ENCODE measurements at places on chromosomes 4 and X.

DNA sequence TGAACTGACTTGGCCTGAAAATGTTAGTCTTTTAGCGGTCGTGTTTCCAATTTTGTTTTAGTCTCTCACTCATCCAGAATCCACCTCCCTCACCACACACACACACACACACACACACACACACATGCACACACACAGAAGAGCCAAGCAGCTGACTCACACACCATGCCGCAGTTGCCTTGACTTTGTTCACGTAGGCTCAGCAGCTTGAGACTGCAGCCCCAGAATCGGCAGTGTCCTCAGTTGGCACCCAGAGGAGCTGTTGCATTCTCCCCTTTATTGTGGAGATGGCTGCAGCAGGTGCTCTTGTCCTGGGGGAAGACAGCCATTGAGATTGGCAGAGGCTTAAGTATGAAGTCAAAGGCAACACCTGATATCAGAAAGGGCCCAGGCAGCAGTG is 20.9 kb upstream of the XPNPEP2 start:
- no peak for DNase-seq

- peak; percentile 60 for DNase-seq
These were observed 654.9 kb upstream of the HTR2C start for GRCh38 chrX:113929004-113929403.

- no peak for DNase-seq
These were observed 172.9 kb upstream of the GYPA start for GRCh38 chr4:144313370-144313769.

GRCh38 chr4:139633661-139634060 is 32.0 kb upstream of the MGST2 start:
- DNase-seq, result no peak

GRCh38 chr4:3413675-3414420 is 27.9 kb upstream of the HGFAC start:
- no peak for DNase-seq

GRCh38 chrX:56762220-56762619 is 33.2 kb downstream of the NBDY start:
- DNase-seq, result no peak

GRCh38 chr4:5852523-5853202 is 40.2 kb downstream of the CRMP1 start:
- no peak for DNase-seq

- no peak for DNase-seq
These were observed 77.1 kb upstream of the GABRA3 start for GRCh38 chrX:152528193-152528592.

GRCh38 chrX:9650091-9650490 is 115.6 kb downstream of the GPR143 start:
- no peak for DNase-seq

GRCh38 chr4:104868533-104868932 is 278.1 kb upstream of the TET2 start:
- no peak for DNase-seq

GRCh38 chr4:113114884-113115283 is 65.4 kb downstream of the ANK2 start:
- no peak for DNase-seq

- DNase-seq, result no peak
These were observed 20.5 kb downstream of the SPIN4 start for GRCh38 chrX:63330681-63331080.

- DNase-seq, result no peak
These were observed 253.0 kb downstream of the COX7B2 start for GRCh38 chr4:46656071-46656470.

DNA sequence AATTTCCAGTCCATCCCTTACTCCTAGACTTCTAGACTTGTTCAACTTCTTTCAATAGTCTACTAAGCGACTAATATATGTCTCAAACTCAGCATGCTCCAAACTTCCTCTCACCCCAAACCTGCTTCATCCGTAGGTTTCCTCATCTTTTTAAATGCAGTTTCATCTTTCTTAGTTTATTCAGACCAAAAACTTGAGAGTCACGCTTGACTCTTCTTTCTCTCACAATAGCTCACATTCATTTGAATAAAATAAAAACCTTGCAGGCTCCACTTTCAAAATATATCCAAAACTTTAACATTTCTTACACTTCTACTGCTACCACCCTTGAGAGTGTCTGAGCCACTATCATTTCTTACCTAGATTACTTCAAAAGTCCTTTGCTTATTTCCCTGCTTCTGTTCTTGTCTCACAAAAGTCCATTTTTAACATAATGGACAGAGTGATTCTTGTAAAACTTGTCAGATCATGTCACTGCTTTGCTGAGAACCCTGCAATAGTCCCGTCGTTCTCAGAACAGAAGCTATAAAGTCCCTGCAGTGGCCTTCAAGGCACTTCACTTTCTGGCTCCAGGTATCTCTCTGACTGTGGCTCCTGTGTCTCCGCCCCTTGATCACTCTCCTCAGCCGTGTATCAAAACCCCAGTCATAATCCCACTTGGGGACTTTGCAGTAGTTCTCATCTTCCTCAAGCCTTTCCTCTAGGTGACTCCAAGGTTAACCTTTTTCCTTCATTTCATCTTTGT is 167.6 kb downstream of the ARHGAP24 start:
- DNase-seq, result no peak

GRCh38 chrX:1336331-1336943 is at the start of gene IL3RA:
Gene IL3RA (plus strand): TSS chrX:1336785. CDS start chrX:1341766, 4,981 bp downstream.
- DNase-seq, result no peak

DNA sequence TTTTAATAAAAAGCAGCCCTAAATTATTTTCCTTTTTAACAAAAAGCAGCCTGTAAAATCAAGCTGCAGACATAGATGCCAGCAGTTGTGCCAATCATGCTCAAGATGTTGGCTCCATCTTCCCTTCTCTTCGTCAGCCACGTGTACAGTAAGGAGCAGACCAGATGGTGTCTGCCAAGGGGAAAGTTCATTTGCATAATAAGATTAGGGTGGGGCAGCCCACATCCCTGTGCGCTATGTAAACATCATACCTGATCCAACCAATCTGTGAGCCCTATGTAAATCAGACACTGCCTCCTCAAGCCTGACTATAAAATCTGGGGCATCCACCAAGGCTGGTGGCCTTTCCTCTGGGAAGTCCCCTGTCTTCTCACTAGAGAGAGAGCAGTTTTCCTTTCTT is 23.1 kb upstream of the C1GALT1C1 start:
- DNase-seq, result no peak

DNA sequence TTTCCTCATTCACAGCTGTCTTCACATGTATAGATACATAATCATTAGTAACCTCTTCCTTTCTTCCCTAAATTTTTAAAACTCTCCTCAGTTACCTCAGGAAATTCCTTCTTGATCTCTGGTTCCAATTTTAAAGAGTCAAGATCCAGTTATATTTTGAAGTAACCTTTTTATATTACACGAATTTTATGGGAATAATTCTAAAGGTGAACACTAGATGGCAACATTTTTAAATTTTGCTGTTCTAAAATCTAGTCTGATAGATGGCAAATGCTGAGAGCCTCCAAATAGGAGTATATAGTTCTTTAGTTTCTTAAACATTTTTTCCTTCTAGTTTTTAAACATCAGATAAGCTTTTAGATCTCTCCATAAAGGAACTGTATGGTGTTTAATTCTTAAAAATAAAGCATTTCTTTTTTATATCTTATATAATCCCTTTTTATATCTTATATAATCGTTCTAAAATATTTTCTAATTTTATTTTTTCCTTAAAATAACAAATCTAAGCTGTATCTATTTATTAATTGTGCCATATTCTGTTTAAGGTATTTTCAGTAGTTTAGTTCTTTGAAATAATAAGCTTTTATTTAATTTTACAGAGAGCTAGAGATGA is 37.9 kb upstream of the PAPSS1 start:
- DNase-seq, result peak; percentile 25

DNA sequence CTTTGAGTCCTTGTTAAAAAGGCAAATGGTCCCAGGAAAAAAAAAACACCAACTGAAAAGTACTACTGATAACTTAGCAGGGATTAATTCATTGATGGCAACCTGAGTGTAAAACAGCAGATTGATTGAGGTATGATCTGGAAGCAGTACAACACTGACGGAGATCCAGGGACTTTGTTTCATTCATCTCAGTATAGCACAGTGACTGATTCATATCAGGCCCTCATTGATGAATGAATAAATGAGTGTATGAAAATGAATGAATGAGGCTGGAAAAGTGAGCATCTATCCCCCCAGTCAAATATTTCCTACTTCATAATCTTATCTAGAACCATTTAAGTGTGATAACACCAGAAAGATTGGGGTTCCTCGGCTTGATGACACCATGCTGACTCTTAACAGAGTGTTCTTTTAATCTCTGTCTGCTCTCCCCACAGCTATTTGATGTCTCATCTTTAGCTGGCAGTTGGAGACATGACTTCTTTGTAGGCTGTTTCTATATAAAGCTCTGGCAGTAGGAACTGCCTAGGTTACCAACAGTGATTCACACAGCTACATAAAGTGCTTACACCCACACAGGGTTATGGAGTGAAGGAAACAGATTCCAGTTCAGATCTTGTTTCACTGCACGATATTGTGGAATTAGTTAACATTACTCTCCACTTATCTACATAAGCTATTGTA is 18.6 kb upstream of the RNF128 start:
- DNase-seq, result peak; percentile 34

- no peak for DNase-seq
These were observed 22.6 kb downstream of the LAMP2 start for GRCh38 chrX:120446498-120446897.

GRCh38 chr4:56757261-56757746 is 64.2 kb downstream of the SPINK2 start:
- peak; percentile 9 for DNase-seq

- peak; percentile 69 for DNase-seq
These were observed 263.2 kb downstream of the DHX15 start for GRCh38 chr4:24321131-24321530.

GRCh38 chrX:130594453-130594916 is 192.7 kb downstream of the RBMX2 start:
- no peak for DNase-seq

GRCh38 chr4:101232074-101232776 is 115.1 kb downstream of the PPP3CA start:
- peak; percentile 43 for DNase-seq

DNA sequence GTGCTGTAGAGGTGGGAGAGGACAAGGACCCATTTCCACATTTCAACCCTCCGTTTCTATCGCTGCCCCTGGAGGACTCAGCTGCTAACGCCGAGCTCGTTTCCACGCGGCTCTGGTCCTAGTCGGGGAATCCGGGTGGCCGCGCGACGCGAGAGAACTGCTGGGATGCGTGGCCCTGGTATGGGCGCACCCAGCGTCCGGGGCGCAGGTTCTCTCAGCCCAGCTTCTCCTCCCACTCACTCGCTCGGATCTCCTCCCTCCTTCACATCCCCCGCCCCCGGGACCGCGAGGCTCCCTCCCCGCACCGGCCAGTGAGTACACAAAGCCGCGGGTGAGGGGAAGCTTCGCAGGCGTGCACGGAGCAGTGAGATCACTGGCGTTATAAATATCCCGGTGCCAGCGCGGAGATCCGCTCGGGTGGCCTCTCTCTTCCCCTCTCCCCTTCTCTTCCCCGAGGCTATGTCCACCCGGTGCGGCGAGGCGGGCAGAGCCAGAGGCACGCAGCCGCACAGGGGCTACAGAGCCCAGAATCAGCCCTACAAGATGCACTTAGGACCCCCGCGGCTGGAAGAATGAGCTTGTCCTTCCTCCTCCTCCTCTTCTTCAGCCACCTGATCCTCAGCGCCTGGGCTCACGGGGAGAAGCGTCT is at the start of gene FGF5:
Gene FGF5 (plus strand): TSS at position 412 of the 649 bp plus-strand sequence. CDS start 161 bp downstream, at position 573.
- no peak for DNase-seq

DNA sequence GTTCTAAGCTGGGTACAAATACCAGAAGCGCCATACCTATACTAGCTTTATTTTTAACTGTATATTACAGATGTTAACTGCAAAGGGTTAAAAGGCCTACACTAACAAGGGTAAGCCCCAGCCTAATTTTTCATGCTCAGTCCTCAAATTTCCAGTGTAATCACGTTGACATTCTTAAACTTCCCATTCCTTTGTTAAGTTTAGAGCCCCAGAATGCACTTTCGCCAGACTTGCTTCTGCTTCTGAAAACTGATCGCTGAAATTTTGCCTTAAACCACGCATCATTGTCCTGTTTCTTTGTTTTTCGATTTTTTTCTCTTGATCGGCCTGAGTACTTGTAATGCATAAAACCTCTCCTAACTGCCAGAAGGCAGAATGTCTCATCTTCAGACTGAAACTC is 2141.9 kb upstream of the AGA start:
- DNase-seq, result no peak

- no peak for DNase-seq
These were observed 12.3 kb upstream of the CHIC2 start for GRCh38 chr4:54076673-54077072.

- DNase-seq, result no peak
These were observed 3.3 kb upstream of the RPS6KA3 start for GRCh38 chrX:20269848-20270561.

GRCh38 chr4:177483271-177483670 is 41.0 kb upstream of the AGA start:
- DNase-seq, result no peak

GRCh38 chr4:34633241-34633640 is 1611.1 kb downstream of the ARAP2 start:
- DNase-seq, result no peak

DNA sequence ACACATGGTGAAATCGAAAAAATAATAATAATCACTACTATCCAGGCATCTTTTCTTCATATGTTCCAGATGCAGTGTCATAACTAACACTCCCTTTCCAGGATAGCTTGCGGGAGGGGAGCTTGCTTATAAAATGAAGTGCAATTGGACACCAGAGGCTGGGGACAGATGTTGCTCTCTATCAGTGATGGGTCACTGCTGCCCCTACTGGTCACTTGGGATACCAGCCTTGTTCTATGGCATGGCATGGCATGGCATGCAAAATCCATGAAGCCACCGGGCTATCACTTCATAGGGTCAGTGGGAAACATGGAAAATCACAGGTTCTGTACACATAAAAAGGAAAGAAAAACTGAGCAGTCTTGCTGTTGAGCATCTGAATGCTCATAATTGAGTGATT is 168.1 kb downstream of the GLRA2 start:
- DNase-seq, result peak; percentile 41

- DNase-seq, result no peak
These were observed 63.4 kb downstream of the CCKAR start for GRCh38 chr4:26426892-26427291.

GRCh38 chr4:26322346-26322745 is 1.5 kb downstream of the RBPJ start:
- DNase-seq, result no peak

DNA sequence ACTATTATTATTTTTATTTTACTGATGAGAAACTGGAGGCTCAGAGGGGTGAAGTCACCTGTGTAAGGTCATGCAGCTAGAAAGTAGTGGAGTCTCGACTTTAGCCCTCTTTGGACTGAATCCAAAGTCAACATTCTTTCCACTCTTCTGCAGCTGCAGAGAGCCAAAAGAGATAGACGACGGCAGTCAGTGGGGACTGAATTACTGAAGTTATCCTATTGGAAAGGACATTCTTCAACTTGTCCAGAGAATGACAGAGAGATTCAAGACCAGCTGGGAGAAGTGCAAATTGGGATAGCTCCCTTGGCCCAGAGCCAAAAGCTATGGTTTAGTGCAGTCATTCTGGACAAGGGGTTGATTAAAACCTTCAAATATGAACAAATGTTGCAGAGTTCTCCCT is 42.5 kb downstream of the VGLL1 start:
- no peak for DNase-seq

GRCh38 chr4:71300964-71301363 is 37.9 kb upstream of the SLC4A4 start:
- no peak for DNase-seq

- no peak for DNase-seq
These were observed 47.3 kb upstream of the FAM9A start for GRCh38 chrX:8848441-8848840.
